ENCODE measurements at places on chromosomes 16 and 17.

GRCh38 chr16:79303959-79304387 lies 296.6 kb downstream of the MAF start:
- no peak for DNase-seq

DNA sequence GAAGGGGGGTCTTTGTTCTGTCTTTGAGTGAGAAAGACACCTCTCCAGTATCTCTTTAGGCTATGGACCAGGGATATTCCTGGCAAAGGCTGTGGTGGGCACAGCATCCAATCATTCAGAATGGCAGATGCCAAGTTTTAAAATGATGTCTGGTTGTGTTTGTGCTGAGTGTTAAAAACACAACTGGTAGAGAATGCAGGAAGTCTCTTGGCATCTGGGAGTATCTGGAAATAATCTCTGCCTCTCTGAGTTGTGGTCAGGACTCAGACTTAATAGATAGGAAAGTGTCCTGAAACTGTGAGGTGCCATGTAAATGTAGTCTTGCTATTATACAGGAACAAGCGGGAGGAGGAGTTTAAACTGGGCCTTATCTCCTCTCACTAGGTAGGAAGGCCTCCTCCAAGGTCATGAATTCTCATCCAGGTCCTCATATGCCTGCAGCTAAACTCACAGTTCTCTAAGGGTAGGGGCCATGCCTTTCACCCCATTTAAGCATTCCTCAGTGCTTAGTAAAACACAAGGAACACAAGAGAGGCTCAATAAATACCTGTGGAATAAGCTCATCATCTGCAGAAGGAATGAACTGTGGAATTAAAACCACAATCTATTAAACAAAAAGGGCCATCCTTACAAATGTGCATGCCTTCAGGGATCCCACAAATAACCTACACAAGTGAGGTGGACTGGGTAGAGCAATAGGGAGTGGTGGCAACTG lies 317.6 kb downstream of the CBLN1 start:
- no peak for DNase-seq

GRCh38 chr17:81165246-81166032 lies at the start of gene PVALEF:
Gene PVALEF, plus strand, starts transcription at chr17:81165507. Its CDS starts 15,720 bp downstream, at chr17:81181227.
- DNase-seq: no peak

GRCh38 chr16:83393196-83393981 lies 414.4 kb upstream of the HSBP1 start:
- no peak for DNase-seq

DNA sequence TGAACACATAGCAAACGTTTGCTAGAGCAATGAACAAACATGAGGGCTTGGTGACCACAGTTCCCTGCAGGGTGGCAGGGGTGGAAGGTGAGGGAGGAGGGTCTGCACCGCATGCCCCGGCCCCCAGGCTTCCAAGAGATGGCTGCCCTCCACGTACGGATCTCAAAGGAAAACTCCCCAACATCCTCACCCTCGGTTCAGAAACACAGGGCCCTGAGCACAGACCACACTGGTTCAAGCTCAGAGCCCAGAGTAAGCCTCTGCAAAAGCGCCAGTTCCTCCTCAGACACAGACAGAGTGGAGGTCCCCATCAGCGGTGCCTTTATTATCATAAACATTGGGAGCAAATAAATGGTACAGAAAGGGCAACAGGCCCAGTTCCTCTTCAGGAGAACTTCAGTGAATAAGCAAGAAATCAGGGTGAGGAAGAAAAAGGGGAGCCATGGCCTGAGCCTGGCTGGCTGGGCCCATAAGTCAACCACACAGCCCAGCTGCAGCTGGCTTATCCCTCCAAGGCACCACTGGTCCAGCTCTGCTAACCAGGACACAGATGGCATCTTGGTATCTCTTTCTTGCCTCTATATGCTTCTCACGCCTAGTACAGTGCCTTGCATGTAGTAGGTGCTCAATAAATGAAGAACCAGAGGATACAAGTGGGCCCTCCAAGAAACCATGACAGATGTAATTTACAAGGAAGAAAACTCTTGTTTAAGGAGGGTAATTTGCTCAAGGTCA lies 11.0 kb downstream of the MPO start:
- DNase-seq: no peak

All from esophagus muscularis mucosa (tissue), 4 donors.